ENCODE measurements at places on chromosomes 16 and 17.

DNA sequence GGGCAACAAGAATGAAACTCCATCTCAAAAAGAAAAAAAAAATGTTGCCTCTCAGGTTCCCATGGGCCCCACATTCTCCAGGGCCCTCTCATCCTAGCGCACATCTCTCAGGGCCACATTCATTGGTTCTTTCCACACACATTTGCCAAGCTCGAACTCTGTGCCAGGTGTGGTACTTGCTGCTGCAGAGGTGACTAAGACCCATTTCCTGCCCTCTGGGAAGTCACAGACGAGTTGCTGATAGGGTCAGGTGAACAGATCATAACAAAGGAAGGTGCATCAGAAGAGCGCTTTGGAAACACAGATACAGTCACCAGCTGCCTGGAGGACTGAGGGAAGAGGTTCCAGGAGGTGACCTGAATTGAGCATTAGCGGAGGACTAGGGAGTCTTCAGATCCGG, 1.0 kb downstream of the GSDMA start:
- peak; percentile 10 for DNase-seq

DNA sequence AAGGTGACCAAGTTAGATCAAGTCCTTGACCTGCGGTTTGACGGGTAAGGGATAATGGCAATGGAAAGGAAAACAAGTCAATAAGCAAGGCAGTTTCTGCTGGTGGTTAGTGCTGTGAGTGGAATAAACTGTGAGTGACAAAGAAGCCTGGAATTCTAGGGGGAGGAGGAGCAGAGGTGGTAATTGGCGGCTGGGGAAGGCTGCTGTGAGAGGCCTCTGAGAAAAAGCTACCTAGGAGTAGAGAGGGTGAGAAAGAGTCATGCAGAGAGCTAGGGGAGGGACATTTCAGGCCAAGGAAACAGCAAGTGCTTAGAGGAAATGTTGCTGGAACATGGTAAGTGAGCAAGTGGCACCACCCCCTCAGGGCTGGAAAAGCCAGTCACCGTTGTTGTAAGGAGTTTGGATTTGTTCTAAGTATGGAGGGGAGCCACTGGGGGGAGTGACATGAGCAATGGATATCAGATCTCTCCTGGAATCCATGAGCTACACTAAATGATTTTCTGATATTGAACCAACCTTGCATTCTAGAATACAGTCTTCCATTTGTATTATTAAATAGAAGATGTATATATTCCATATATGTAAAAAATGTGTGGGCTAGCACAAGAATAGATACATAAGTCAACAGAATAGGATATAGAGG, 6.7 kb downstream of the NLRC3 start:
- no peak for DNase-seq

GRCh38 chr16:50879873-50880695, 138.2 kb downstream of the CYLD start:
- DNase-seq: no peak

DNA sequence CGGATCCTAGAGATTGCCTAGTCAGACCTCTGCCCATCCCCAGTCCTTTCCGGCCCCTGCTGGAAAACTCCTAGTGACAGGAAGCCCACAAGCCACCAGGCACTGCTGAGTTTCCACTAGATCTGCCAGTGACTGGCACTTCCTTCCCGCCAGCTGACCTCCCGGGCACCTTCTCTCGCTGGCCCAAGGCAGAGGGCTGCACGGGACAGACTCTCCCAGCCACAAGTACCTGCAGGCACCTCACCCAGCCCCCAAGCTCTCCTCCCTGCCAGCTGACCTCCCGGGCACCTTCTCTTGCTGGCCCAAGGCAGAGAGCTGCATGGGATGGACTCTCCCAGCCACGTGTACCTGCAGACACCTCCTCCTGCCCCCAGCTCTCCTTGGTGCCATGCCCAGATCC, 66.3 kb upstream of the DOC2B start:
- no peak for DNase-seq

- DNase-seq: no peak
Measured at GRCh38 chr17:63476459-63476853, 405 bp upstream of the ACE start.

GRCh38 chr17:28180449-28180848, 138.0 kb downstream of the NLK start:
- no peak for DNase-seq

DNA sequence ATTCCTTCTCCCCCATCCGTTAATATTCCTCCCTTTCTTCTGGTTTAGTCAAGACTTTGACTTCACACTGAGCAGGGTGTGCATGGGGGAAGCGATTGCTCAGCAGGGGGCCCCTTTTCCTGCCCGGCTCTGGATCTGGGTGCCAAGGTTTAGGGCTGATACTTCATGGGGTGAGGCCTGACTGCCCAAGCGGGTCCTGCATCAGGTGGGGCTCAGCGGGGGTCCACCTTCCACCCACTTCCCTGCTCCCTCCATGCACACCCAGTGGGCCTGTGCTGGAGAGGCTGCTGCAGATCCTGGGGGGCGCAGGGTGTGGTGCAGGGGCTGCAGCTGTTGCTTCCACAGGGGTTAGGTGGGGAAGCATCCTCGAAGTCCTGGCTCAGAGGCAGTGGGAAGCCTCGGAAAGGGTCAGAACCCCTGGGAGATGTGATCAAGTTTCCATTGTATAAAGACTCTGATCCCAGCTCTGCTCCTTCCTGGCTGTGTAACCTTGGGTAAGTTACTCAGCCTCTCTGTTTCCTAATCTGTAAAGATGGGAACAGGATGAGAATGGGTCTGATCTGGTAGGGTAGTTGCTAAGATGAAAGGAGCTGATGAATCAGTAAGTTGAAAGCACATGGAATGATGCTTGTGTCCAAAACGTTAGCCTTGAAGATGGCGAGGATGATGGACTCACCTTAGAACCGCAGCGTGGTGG, 53.3 kb downstream of the MGAT5B start:
- DNase-seq: no peak

GRCh38 chr17:72928454-72929136, 163.9 kb downstream of the SLC39A11 start:
- no peak for DNase-seq

GRCh38 chr16:56312556-56312955, 112.8 kb downstream of the AMFR start:
- DNase-seq: no peak

- no peak for DNase-seq
Measured at GRCh38 chr16:30053376-30054015, 12.1 kb upstream of the ALDOA start.

DNA sequence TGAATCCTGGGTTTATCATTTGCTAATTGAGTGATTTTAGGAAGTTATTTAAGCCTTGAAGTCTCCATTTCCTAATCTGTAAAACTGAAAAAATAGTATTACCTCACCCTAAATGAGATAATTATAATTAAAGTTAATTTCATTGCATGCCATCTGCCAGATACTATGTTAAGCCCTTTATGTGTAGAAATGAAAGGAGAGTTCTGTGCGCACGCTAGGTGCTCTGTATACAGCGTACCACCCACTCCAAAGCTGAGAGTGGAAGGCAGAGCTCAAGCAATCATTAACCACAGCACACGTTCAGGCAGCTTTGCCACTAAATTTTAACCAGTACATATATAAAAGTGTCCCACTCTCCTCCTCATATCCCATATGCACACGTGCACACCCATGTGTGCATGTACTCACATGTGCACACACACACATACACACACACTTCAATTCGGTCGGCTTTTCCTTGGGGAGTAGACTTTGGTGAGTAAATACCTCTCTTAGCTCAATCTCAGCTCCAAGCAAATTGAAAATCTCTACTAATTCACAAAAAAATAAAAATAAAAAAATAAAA, 204.8 kb downstream of the GRIN2A start:
- DNase-seq: no peak

- DNase-seq: no peak
Measured at GRCh38 chr17:7745748-7746470, 28.4 kb downstream of the DNAH2 start.
